EH (cell line): ENCODE measurements at places on chromosomes 7 and 10.

GRCh38 chr10:1094112-1095057 is 38.2 kb downstream of the WDR37 start:
- no peak for DNase-seq

- peak; percentile 96 for DNase-seq
Observed at GRCh38 chr7:137081321-137082093, 213.1 kb downstream of the CHRM2 start.

DNA sequence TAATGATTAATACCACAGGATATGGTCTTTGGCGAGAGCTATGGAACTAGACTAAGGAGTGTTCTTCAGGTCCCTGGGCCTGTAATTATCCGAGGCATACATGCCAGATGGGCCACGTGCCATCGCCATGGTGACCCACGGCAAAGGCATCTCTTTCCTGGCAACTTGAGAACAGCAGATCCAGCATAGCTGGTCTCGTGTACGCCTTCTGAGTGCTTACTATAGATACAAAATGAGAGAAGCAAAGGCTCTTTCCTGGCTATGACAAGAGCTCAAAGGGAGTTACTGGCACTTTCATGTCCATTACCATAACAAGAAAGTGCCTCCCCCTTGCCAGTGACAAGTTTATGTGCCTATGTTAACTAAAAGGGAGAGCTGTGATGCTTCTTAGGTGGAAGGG is 26.0 kb upstream of the GLI3 start:
- DNase-seq: peak; percentile 94

DNA sequence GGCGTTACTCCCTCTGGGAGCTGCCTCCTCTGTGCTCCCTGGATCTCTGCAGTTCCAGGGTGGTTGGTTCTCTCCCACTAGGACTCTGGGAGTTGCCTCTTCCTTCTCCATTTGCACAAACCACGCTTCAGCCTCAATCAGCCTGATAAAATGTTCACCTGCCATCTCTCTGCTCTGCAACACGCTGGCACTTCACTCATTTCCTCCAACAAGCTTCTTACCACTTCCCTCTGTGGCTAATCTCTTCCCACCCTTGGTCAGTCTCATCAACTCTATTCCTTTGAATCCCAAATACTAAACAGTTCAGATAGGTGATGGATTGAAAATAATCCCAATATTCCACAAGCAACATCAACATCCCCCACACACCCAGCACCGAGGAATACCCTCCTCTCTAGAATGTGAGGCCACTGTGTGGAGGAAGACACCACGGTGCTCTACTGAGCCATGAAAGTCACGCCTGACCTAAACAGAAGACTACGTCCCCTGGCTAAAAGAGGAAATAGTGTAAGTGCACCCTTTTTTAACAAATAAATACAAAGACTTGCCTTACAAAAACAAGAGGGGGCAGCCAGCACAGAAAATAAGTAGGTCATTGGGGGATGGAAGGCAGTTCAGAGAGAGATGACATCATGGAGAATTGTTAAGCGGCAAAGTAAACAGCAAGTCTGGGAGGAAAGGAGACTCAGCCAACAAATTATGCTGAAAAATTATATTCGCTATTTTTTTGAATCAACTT is 1.9 kb upstream of the FAM170B start:
- DNase-seq: no peak

- no peak for DNase-seq
Observed at GRCh38 chr10:73015779-73016178, 61.2 kb upstream of the PLA2G12B start.

GRCh38 chr10:133385214-133385613 is 6.2 kb downstream of the PAOX start:
- no peak for DNase-seq

GRCh38 chr7:10815546-10815945 is 158.1 kb upstream of the PHF14 start:
- no peak for DNase-seq

GRCh38 chr10:35191523-35191922 is 64.9 kb downstream of the CREM start:
- no peak for DNase-seq

DNA sequence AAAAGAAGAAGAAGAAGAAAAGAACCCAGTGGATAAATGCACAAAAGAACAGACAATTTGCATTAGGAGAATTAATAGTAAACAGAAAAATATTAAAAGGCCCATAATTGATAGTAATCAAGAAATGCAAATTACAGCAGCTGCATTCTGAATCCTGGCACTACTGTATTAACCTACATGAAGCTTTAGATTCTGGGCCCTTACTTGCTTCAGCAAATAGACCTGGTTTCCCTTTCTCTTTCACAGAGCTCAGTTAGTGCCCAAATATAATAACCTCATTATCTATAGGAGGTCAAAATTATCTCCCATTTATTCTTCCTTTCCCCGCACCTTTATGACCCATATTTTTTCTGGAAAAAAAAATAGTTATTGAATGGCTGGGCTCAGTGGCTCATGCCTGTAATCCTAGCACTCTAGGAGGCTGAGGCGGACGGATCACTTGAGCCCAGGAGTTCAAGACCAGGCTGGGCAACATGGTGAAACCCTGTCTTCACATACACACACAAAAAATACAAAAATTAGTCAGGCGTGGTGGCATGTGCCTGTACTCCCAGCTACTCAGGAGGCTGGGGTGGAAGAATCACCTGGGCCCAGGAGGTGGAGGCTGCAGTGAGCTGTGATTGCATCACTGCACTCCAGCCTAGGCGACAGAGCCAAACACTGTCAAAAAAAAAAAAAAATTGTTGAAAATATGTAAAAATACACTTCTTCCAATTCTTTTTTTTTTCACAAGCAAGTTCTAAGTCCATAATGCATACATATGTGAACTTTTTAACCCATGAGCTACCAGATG is 36.0 kb upstream of the PIK3AP1 start:
- no peak for DNase-seq

- DNase-seq: no peak
Observed at GRCh38 chr10:21670391-21670790, 136.4 kb downstream of the MLLT10 start.
